ENCODE measurements at places on chromosomes 5 and 9.

DNA sequence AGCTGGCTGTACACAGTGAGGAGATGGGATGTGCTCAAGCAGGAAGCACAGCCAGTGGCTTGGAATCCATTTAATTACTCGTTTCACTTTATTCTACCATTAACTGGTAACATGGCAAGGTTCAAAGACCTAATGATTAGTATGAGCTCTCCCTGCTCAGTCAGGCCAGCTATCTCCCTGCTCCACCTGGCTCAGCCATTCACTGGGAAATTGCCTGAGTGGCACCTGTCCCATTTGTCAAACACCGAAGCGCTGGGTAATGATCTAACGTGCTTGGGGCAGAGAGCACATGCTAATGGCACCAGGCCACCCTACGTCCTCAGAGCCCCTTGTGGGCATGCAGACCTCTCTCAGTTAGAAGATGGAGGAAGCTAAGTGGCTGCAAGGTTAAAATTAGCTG lies 162.2 kb downstream of the TTLL11 start:
- DNase-seq = no peak

DNA sequence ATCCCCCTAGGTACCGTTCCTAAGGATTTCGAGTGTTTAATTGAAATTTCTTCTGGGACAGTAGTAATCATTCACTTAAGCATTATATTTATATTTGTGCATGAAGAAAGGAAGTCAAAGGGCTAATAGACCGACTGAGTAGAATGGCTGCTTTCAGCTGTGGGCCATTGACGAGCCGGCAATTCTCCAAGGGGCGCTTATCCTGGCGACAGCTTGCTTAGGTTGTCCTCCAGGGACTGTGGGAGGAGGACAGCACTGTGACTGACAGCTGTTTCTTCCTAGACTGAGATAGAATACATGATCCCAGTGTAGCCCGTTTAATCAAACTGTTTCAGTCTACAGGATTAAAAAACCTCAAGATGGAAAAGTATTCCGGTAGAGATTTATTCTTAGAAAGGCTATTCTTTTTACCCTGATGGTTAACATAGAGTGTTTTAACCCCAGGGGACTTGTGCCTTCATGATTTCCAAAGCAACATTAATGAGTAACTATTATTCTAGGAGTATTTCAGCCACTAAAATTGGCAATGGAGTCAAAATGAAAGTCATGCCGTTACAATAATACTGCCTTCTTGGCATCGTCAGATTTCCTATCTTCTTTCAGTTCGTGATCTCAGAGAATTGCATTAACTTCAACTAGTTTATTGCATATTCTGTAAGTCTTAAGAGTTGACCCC lies 943.1 kb upstream of the WWC1 start:
- no peak for DNase-seq

- DNase-seq = peak; percentile 13
These were observed 219.9 kb downstream of the CDK5RAP2 start for GRCh38 chr9:120360046-120360445.

GRCh38 chr9:89850631-89851325 lies 246.0 kb downstream of the GADD45G start:
- DNase-seq = no peak

- no peak for DNase-seq
These were observed 59.5 kb upstream of the UBAC1 start for GRCh38 chr9:136020671-136021070.

- no peak for DNase-seq
These were observed 14.7 kb downstream of the DNAJC21 start for GRCh38 chr5:34944044-34944443.

DNA sequence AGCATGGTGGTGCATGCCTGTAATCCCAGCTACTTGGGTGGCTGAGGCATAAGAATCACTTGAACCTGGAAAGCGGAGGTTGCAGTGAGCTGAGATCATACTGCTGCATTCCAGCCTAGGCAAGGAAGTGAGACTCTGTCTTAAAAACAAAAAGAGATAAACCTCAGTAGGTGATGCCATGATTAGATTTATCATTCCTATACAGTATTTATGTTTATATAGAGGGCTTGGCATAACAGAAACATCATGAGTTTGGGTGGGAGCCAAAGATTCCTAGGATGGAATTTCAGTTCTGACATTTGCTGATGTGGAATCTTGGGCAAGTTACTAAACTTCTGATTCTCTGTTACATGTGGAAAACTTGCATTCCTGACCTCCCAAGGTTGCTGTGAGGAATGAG lies 22.3 kb downstream of the RFK start:
- no peak for DNase-seq

DNA sequence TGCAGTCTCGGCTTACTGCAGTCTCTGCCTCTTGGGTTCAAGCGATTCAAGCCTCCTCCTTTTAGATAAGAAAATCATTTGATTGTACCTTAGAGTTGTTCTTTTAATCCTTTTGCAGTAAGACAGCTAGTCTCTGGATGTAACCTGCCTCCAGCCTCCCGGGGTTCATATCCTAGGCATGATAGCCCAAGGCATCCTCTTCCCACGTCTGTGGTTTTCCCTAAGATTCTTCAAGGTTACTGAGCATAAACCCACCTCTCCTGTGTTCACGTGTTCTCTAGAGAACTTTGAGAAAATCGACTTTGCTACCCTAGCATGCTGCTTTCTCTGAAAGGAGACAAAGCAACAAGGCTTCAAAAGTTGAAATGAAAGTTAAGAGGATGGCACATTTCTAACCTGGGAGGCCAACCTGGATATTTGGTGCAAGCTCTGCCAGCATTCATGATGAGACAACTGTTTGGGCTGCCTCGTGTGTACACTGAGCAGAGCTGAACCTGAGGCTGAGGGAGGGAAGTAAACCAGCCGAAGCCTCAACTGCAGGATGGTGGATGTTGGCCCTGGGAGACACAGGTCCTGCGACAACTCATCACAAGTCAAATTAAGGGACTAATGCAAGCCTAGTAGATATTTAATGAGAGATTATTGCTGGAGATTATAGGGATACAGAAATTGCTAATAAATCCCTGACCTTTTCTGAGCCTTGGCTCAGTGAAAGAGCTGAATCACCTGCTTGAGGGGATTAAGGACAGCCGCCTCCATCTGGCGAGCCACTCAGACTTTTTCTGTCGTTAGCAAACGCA lies 261.8 kb downstream of the ARHGAP26 start:
- DNase-seq = no peak

DNA sequence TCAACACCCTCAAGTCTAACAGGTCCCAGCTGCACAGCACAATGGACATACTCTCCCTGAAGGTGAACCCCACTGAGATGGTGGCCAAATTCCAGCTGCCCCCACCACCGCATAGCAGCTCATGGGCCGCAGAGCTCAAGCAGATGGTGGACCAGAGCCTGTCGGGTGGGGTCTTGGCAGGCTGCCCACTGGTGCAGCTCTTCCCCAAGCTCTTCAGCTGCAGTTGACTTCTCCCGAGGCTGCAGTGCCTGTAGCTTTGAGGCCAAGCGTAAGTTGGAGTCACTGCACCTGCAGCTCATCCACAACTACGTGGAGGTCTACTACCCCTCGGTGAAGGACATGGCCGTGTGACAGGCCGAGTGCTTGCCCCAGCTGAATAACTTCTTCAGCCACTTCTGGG lies 56.6 kb upstream of the SPTLC1 start:
- no peak for DNase-seq

GRCh38 chr5:178249191-178249989 lies 16.8 kb upstream of the PHYKPL start:
- DNase-seq = no peak

GRCh38 chr9:69951411-69951810 lies 92.2 kb upstream of the MAMDC2 start:
- DNase-seq = no peak

- peak; percentile 76 for DNase-seq
These were observed 1.2 kb upstream of the NPR3 start for GRCh38 chr5:32709750-32710549.

GRCh38 chr5:151072630-151073025 lies 8.2 kb downstream of the TNIP1 start:
- DNase-seq = no peak

GRCh38 chr9:69471433-69471832 lies 146.4 kb downstream of the ENTREP1 start:
- no peak for DNase-seq
